ENCODE measurements at places on chromosomes 12 and 14.

- no peak for DNase-seq
These were observed 110.9 kb upstream of the PLXNC1 start for GRCh38 chr12:94037444-94037843.

DNA sequence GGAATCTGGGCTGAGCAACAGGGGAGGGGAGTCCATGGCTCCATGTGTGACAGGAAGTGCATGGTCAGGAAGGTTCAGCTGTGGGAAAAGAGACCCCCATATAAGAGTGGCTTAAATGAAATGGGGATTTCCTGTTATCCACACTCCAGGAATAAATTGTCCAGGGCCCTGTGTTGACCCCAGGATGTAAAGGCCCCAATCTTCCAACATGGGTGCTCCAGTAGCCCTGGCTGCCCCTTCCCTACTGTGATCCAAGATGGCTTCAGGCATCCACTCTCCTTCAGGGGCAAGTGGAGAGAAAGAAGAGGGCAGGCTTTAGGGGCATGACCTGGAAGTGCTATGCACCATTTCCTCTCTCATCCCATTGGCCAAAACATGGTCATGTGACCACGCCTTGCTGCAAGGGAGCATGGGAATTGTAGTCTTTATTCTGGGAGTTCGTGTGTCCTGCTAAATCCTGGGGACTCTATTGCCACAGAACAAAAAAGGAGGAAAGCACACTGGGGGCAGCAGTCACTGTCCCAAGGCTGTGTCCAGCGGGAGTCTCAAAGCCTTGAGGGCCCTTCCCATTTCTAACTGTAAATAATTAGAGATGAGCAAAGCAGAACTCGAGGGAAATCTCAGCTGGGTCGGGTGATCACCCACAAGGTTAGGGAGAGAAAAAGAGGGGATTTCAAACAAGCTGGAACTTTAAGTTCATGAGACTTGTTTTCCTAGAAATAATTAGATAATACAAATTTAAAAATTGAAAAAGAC lies 289.2 kb downstream of the ADGRD1 start:
- DNase-seq: no peak

- DNase-seq: peak; percentile 61
These were observed 42.9 kb downstream of the WNK1 start for GRCh38 chr12:795305-795704.

GRCh38 chr12:93571365-93571924 lies 1.0 kb upstream of the SOCS2 start:
- DNase-seq: peak; percentile 54

DNA sequence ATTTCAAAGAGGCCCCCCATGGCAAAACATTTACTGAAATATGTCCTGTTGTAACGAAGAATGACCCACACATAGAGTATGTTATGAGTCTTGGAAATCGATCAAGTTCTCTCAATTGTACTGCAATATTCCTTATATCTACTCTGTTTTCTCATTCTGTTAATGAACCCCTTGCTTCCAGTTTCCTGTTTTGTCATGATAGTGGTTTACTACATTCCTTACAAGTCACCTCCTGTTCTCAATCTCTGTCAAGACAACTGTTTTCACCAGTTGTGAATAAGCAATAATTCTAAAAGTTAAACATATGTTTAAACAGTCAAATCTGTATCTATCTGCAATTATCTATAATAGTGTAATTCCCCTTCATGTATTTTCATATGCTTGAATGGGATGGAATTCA lies 16.4 kb upstream of the ARID2 start:
- no peak for DNase-seq

GRCh38 chr12:62766496-62766895 lies 168.5 kb downstream of the PPM1H start:
- no peak for DNase-seq

DNA sequence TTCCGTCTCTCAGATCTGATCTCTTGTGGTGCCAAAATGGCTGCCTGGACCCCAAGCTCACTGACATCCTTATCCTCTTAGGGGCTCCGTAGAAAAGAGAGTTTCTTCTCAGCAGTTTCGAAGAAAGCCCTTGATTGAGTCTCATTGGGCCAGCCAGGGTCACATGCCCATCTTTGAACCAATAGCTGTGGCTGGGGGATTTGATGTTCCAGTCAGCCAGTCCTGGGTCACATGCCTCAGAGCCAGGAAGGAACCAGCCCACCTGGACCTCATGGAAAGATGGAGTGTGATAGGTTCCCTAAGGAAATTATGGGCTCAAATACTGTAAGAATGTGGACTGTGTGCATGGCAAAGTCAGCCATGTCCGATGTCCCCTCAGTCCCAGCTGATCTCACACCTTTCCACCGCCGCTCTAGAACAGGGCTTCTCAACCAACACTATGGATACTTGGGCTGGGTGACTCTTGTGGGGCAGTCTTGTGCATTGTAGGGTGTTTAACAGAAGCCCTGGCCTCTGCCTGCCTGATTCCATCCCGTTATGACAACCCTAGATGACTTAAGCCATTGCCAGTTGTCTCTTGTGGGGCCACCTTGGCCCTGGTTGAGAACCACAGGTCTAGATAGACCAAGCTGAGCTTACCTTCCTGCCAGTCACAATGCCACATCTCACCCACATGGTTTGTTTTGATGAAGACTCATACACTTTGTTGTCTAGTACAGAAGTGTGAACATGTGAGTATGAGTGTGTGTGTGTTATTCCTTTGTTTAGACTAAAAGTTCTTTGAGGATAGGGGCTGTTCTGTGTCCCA lies 163.9 kb downstream of the ADGRD1 start:
- DNase-seq: no peak

GRCh38 chr14:97798176-97798575 lies 1001.0 kb downstream of the VRK1 start:
- DNase-seq: no peak

DNA sequence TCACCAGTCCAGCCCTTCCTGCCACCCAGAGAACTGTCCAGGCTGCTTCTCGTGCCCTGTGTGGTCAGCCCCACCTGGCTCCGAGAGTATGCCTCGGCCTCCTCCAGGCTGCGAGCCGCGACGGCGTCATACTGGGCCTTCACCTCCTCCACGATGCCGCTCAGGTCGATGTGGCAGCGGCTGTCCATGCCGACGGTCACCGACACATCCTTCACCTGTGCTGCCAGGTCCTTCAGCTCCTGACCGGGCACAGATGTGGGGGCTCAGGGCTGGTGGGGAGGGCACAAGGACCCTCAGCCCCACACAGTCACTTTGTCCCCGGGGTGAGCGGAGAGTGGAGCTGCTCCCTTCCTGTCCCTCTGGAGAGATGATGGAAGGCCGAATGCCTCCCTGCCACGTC lies 18.3 kb downstream of the KRT80 start:
- DNase-seq: no peak

- no peak for DNase-seq
These were observed 79.6 kb downstream of the HMGA2 start for GRCh38 chr12:65903691-65904383.

GRCh38 chr12:31353750-31354708 lies 28.1 kb upstream of the SINHCAF start:
- no peak for DNase-seq

- DNase-seq: no peak
These were observed 28.2 kb upstream of the PTGR2 start for GRCh38 chr14:73823339-73823885.

DNA sequence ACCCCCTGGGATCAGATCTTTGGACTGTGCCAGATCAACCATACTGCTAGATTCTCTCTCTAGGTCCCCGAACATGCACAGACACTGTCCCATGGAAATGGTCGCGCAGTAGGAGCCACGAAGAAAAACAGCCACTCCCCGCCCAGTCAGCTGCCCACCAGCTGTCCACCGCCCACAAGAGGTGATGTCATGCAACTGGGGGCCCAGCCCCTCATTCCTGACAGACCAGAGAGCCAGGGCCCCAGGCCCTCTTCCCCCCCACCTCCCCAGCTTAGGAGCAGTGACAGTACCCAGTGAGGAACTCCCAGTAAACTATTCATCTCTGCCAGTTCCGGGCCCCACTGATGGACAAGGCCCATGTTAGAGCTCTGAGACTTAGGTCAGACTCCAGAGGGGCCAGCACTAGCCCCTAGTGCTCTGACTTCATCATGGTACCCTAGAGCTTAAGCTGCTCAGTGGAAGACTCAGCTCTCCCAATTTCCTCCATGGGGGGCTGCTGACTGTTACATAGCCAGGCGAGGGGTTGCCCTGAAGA lies 3.7 kb upstream of the TAMALIN start:
- DNase-seq: no peak

DNA sequence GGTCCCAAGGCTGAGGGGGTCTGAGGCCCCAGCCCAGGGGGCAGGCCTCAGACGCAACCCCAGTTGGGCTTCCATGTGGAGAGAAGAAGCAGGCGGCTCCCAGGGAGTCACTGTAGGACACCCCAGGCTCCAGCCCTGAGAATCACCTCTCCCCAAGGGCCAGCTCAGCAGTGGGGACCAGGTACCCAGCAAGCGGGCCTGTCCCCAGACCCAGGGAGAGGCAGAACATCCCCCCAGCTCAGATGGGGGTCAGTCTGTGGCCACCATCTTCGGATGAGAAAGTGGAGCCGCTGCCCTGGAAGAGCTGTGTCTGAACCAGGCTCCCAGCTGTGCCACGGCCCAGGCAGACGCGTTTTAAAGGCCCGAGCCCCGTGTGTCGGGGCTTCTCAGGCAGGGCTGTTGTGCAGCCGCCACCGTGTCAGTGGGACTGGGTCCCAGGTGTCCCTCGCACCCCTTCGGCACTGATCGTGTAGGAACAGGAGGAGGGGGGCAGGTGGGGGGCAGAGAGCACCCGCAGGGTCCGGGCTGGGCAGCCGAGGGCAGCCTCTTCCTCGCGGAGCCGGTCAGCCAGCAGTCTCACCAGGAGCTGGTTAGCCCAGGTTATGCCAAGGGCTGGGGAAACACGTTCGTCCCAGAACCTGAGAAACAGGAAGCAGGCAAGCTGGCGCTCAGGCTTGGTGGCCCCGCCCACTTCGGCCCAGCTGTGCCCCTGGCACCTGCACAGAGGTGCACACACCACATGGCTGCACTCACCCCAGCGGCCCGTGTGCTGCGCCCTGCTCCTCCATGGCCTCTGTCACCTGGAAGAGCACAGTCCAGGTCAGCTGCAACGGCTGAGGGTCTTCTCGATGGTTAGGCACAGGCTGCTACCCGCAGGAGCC lies 16.6 kb downstream of the XRCC3 start:
- no peak for DNase-seq

GRCh38 chr12:63787306-63787705 lies 7.6 kb downstream of the RXYLT1 start:
- no peak for DNase-seq

GRCh38 chr12:38585086-38585485 lies 268.5 kb downstream of the ALG10B start:
- no peak for DNase-seq

DNA sequence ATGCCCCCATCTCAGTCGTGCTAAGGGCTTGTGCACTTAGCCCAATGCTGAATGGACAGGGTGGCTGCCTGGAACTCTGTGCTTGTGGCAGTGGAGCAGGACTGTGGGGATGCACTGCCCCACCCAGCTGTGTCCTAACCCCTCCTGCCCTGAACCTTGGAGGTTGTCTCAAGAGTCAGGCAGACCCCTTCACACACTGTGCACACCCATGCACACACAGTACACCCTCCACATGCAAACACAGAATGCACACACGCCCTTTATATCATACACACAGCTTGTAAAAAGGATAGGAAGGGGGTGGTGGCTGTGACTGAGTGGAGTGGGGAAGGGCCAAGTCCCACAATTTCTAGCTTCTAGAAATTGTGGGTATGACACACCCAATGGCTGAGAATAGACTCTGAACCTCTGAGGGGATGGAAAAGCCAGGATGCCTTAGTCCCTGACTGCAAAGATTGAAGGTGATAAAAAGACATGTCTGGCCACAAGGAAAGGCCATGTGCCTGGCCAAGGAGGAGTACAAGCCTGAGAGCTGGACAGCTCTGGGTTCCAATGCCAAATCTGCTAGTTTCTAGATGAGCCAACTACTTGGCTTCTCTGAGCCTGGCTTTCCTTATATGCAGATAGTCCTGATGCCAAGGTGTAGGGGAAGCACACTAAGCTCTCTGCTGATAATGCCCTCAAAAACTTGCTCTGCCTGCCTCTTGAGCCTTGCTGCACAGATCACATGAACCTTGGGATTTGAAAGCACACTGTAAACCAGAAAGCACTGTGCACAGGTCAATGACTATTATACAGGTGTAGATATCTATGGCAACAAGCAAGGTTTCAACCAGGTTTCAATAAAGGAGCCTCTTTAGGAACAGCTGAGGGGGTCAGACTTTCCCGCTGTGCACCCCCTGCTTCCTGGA lies 8.4 kb downstream of the KRT8 start:
- DNase-seq: no peak

DNA sequence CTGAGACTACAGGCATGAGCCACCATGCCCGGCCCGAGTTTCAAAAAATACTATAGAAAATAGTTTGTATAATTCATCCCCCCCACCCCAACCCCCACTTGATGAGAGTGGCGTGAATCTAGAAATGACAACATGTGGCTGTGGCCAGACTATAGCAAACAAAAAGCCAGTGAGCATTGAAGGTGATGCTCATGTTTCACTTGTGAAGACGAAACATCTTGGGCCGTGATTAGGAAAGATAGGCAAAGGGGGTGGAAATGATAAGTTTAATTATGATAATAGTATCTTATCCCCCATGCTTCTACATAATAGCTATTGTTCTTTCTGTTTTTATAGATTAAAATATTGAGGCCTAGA lies 8.5 kb downstream of the BORCS5 start:
- DNase-seq: no peak

DNA sequence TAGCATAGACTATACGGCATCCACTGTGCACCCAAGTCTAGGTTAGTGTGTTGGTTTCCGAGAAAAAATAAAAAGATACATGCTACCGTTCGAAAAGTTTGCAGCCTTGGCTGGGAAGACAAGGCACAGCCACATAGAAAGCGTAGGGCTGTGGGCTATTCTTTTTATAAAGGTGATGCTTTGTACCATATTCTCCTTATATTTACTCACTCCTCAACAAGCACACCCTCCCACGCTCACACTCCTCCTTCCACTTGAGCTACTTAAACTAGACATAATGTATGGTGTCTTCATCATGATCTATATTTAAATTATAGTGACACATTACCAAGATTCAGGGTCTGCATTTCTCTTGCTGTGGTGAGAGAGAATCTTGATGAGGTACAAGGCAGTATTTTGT lies 1416.5 kb downstream of the AACS start:
- DNase-seq: no peak

GRCh38 chr12:61282790-61283575 lies 977.2 kb upstream of the USP15 start:
- DNase-seq: no peak

- no peak for DNase-seq
These were observed 76.4 kb upstream of the ANO4 start for GRCh38 chr12:100718187-100718586.

DNA sequence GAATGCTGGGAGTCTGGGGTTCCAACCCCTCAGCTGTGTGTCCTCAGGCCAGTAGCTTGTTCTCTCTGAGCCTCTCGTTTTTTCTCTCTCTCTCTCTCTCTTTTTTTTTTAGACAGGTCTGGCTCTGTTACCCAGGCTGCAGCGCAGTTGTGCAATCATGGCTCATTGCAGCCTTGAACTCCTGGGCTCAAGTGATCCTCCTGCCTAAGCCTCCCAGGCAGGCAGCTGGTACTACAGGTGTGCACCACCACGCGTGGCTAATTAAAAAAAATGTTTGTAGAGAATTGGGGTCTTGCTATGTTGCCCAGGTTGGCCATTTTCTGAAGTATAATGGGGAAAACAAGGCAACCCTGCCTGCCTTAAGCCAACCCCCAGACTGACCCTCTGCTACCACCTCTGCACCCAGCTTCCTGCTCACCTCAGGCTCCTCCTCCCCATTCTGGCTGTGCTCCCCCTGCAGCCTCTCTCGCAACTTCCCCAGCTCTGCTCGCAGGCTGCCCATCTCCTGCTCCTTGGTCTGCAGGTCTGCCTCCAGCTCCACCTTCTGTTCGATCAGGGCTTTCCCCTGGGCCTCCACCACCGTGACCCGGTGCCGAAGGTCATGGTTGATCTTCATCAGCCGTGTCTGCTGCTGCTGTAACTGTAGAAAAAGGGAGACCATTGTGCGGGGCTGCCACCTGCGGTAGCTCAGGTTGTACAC lies 35.2 kb downstream of the RILPL1 start:
- DNase-seq: no peak

Data from activated CD4-positive, alpha-beta T cell treated with anti-CD3 and anti-CD28 coated beads for 24 hours (primary cell).